Smooth muscle cell of bladder (primary cell): ENCODE measurements at places on chromosomes 5 and 9. TPM values are rescaled to one million over a fixed set of nuclear protein-coding genes. Genes with fewer than 3 reads are reported as not detected.

STPG3 gene
- not detected in 2 replicates for total RNA-seq

PCYOX1L gene
- 6.5 and 9.1 TPM in 2 replicates for total RNA-seq

OCLN gene
- 0.37 and 0.43 TPM in 2 replicates for total RNA-seq

ZNG1A gene
- 23.3 and 29.9 TPM in 2 replicates for total RNA-seq

RNF183 gene
- total RNA-seq, result not detected in 2 replicates
